ENCODE measurements at places on chromosomes 1 and 21. TPM values are rescaled to one million over a fixed set of nuclear protein-coding genes. Genes with fewer than 3 reads are reported as not detected.

Gene DNASE2B
- not detected for total RNA-seq

Gene HSD3B2
- not detected for total RNA-seq

Gene PCAT6
- total RNA-seq: not detected

Gene RHCE
- not detected for total RNA-seq

Gene FAM151A
- not detected for total RNA-seq

GRCh38 chr1:119488216-119488615 lies 18.8 kb upstream of the HSD3B1 start:
- no peak for DNase-seq

GRCh38 chr1:42732126-42732680 lies 7.8 kb downstream of the CLDN19 start:
- no peak for DNase-seq

DNA sequence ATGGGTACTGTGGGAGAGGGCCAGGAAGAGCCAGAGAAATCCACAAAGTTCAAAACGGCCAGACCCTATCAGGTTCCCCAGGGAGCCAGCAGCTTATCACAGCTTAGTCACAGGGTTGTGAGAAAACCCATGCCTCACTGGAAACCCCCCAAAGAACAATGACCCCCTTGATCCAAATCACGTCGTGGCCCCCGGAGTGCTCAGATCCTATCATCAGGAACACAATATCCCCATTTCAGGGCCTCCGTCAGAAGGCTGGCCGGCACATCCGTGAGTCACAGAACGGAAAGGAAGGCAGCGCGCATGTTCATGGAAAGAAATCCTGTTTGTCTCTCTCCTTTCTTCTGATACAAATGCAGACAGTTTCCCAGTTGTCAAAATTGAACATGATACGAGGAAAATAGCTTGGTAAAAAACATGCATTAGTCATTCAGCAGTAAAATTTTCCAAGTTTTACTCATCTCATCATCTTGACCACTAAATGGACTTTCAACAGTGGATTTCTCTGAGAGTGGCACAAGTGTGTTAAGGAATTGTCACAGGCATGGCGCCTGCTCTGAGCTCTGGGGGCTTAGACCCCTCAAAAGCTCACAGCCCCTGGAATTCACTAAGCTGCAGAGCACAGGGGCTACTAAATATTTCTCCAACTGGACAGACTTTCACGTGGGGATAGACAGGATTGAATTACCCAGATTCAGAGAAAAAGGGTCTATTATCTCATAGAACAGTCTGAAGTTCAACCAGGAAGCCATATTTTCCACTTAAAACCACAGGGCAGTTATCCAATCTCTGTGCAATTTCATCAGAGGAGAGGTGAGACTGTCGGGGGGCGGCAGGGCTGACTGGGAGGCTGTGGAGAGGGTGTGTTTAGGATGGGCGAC lies 124.8 kb downstream of the RIPK4 start:
- peak; percentile 94 for DNase-seq

DNA sequence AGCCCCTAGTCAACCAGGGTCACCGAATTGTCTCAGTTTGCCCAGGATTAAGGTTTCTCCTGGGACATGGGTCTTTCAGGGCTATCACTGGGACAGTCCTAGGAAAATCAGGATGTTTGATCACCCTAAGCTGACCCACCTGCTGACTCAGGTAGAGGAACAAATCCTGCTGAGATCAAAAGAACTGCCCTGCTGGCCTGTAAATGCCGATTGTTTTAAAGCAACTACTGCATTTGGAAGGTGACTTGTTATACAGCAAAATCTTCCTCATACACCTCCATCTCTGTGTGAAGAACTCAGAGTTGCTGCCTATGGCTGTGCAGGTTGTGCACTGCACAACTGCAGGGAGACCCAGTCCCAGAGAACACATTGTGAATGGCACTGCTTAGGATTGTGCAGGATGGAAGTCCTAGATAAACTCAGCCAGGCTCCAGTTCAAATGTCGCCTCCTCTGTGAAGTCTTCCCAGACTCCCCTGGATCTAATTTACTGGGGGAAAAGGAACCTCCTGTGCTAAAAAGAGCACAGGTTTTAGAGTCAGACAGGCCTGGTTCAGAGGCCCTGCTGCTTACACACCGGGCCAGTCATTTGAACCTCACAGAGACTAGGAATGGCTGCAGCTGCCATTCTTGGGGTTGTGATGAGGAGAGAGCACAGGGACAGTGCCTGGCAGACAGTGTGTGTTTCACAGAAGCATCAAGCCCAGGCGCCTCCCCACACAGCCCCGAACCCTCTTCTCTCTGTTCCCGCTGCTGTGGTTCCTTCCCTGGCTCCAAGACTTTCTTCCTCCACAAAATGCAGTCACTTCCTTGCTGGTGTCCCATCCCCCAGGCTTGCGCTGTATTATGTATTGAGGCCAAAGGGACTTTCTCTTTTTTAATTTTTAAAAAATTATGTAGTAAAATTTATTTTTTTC lies 23.2 kb upstream of the LRP8 start:
- no peak for DNase-seq

GRCh38 chr1:5371270-5371669 lies 621.0 kb downstream of the NPHP4 start:
- no peak for DNase-seq

DNA sequence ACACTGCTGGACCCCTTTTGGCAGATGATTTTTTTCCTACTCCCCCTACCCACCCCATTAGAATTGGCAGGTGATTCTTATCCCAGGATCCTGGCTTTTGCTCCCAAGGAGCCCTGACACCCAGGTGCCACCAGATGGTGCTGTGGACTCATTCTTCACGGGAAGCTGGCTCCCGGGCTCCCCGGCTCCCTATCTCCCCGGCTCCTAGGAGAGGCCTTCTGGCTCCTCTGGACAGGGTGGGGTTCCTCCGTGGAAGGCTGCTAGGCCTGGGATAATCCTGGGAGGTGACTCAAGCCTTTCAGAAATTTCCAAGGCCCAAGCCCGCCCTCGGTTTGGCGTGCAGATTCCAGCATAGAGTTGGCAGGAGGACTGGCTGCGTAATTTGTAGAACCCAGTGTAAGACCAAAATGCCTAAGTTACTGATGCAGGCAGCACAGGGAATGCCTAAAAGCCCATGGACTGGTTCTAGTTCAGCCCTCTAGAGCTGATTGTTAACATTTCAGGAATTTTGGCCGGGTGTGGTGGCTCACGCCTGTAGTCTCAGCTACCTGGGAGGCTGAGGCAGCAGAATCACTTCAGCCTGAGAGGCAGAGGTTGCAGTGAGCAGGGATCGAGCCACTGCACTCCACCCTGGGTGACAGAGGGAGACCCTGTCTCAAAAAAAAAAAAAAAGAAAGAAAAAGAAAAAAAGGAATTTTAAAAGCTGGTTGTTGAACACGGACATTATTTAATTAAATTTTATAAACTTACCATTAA lies 6.8 kb upstream of the BSDC1 start:
- peak; percentile 67 for DNase-seq

DNA sequence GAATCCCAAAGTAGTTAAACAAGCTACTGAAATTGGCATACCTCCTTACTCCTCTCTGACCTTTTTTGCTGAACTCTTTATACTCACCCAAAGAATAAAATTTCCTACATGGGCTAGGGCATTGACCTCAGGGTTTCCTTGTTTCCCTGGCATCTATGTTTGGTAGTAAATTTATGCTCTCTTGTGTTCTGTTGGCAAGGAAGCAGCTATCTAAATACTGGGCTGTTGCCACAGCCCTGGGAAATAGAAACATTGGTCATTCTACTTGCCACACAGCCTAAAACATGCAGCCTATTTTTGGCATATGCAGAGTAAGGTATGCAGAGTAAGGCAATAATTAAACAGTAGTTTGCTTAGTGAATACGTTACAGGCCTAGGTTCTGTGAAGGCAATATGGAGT lies 351.4 kb downstream of the HLX start:
- DNase-seq: peak; percentile 21

Data from HT1080 (cell line).